ENCODE measurements at places on chromosomes 6 and 20.

GRCh38 chr6:63245420-63245819, 34.2 kb downstream of the FKBP1C start:
- DNase-seq: no peak

GRCh38 chr6:143811501-143812157, 31.5 kb upstream of the LTV1 start:
- DNase-seq: no peak

GRCh38 chr6:146544616-146545182, 1.1 kb downstream of the RAB32 start:
- DNase-seq: no peak

GRCh38 chr6:158565122-158565429, 5.2 kb downstream of the TMEM181 start:
- DNase-seq: no peak

GRCh38 chr6:106199998-106200397, 113.9 kb downstream of the PRDM1 start:
- no peak for DNase-seq

DNA sequence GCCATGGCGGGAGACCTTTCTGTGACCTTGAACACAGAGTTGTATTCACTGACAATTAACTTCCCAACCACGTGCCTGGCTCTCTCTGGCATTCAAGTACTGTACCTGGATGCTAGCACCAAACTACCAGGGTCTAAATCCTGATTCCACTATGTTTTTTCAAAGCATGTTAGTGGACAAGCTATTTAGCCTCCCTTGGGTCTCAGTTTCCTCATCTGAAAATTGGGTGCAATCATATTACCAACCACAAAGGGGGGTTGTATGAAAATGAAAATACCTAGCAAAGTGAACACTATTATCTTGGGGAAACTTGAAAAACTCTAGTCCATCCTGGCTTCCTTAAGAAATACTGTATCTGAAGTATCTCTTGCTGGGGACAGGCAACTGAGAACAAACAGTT, 308.7 kb upstream of the SGK1 start:
- no peak for DNase-seq

- DNase-seq: no peak
Measured at GRCh38 chr6:165146456-165146855, 162.9 kb downstream of the C6orf118 start.

GRCh38 chr6:27296106-27296783, 15.8 kb downstream of the POM121L2 start:
- no peak for DNase-seq

DNA sequence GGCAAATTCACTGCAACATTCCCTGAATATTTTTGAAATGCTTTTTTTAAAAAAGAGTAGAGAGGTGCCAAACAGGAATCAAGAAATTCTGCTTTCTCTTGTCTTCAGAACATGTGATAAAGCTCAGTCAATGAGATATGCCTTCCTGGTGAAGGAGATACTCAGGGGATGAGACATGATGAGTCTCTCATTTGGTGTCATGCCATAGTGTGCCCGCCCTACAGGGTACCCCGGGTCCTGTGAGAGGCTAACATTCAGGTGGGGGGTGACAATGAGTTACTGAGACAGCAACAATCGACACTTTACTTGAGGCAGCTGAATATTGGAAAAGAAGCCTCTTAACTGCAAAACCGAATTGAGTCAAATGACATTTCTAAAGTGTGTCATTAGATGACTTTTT, 6.7 kb downstream of the CCR6 start:
- DNase-seq: no peak

- DNase-seq: no peak
Measured at GRCh38 chr6:2784061-2784460, 18.9 kb downstream of the WRNIP1 start.

- DNase-seq: no peak
Measured at GRCh38 chr6:1499777-1500176, 109.9 kb upstream of the FOXC1 start.

DNA sequence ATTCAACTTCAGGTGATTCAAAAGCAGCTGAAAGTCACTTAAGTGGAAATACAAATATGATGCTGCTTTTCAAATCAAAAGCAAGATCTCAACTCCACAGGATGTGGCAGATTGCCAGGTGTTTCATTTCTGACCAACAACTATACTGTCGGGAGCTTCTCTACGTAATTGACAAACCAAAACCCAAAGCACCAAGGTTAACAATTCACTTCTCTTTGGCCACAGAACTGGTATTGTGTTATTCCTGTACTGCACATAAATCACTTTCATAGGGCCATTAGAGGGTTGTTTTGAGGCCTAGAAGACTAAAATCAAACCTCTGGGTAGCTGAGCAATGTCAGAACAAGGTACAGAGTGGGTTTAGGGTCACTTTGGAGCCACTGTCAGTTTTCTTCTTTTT, 169.7 kb downstream of the HAO1 start:
- DNase-seq: peak; percentile 95

GRCh38 chr20:59184880-59185447, 21.3 kb downstream of the ZNF831 start:
- no peak for DNase-seq

DNA sequence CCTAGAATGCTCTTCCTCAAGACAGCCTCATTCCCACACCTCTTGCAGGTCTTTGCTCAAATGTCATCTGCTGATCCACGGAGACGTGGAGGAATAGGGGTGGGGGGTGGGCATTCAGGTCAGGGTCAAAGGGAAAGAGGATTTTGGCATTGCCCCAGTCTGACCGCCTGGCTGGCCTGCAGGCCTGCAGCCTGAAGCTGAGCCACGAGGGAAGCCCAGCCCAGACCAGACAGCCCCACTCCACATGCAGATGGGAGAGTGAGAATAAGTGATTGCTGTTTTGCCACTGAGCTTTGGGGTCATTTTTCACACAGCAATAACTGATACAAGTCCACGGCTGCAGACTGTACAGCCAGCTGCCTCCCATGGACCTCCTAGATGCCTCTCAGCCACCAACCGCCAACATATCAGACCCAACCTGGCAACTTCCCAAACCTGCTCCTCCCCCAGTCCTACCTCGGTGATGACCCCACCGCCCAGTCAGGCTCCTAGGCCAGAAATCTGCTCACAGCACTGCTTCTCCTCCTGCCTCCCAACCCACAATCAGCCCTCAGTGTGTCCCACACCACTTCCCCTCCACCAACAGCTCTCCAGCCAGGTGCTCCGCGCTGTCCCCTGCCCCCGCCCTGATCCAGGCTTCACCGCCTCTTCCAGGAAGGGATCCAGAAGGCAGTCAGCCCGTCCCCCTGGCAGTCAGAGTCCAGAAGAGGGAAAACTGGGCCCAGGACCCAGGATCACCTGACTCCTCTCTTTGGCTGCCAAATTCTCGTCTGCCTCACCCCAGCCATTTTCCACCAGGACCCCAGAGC, 14.0 kb downstream of the KIAA1755 start:
- DNase-seq: no peak

DNA sequence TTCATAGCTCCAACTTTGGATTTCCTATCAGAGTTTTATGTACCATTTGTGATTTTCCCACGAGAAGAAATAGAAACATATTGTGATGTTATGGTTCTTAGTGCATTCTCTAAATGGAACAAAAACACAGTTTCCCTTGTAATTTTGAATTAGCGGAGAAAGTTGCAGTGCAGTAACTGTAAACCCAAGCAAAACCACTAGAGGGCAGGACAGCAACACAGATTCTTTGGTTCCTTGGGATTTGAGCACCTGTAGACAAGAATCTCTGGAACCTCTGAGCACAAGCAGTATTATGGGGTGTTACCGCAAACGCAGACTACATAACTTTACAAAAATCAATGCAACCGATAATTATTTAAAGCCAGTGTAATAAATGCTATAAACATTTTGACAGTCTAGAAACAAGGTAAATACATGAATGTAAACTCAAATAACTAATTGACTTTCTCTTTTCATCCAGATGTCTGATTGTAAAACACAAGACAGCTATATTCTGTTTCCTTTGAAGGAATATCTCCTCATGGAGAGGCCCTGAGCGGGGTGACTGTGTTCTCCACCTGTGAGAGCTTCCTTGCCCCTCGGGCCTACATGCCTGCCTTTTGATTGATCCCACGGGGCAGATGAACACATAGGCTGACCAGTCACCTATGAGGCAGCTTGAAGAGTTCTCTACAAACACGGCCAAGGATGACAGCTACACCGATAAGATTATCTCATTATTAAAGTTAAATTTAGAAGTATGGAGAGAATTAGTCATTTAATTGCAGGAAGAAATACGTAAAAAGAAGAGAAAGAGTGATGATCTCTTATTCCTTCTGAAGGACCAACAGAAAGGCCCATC, 67.5 kb upstream of the COL21A1 start:
- DNase-seq: peak; percentile 25

- no peak for DNase-seq
Measured at GRCh38 chr20:39468703-39469102, 506.6 kb downstream of the DHX35 start.

DNA sequence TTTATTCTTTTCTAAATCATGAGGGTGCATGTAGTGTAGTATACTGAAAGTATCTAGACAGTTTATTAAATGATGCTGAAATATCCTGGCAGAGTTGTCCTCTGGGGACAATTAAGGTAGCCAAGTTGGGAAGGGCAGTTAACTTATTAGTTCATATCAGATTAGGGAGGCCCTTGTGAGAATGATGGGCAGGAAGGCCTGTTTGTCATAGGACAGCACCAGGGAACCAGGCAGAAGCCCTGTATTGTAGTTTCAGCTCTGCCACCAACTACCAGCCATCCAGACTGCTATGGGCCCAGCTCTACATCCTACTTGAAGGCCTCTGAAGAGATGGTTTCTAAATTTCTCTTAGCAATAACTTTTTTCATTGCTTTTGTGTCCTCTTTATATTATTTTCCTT, 4.0 kb downstream of the MYLIP start:
- DNase-seq: no peak

- no peak for DNase-seq
Measured at GRCh38 chr6:45112711-45113110, 215.4 kb upstream of the RUNX2 start.

DNA sequence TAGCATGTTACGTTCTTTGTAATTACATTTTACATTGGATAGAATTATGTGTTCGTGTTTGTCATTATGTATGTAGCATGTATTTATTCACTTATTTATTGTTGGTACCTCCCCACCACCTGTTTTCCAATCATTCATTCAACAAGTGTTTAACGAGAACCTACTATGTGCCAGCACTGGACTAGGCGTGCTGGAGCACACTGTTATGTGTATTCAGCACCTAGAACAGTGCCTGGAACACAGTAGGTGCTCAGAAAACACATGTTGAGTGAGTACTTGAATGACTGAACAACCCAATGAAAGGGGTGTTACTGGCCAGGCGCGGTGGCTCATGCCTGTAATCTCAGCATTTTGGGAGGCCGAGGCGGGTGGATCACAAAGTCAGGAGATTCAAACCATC, 11.3 kb downstream of the ETV7 start:
- DNase-seq: no peak

DNA sequence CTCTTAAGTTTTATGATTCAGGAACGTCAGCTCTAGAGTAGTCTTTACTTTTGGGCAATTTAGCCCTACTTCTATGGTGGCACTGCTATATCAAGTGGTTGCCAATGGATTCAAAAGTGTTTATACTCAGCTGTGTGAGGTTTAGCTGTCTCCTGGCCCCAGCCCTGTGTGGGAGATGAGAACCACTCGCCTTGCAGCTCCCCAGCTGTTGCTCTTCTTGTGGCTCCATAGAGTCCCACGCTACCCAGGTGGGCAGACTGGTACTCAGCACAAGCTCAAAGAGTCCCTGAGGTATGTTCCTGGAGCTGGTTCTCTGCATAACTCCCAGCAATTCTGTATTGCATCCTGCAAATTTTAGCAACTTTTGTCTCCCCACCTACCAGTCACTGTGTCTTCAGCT, 59.6 kb downstream of the C6orf118 start:
- DNase-seq: no peak

DNA sequence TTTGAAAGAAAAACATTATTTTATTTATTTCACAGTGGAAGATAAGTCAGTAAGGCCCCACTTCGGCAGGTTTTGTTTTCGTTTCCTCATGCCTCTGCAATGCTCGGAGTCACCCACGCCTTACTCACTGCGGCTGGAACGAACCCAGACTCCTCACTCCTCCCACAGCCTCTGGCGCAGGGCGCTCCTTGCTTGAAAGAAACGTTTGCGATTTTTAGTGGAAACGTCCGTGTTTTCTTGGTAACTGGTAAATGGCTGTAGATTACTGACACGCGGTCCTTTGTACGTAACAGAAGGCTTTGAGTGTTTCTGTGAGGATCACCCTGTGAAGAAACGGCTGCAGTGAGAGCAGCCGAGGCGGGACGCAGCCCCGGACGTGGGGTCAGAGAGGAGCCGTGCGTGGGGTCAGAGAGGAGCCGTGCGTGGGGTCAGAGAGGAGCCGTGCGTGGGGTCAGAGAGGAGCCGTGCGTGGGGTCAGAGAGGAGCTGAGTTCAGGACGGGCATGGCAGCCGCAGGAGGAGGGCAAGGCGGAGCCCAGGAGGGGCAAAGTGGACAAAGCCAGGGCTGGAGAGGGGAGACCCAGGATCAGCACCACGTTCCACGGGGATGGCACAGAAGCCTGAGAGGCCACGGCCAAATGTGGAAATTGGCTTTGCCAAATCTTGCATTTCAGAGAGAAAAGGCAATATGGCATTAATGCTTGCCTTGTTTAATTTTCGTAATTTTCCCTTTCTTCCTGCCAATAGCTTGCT, 198.6 kb upstream of the THBS2 start:
- DNase-seq: no peak

- DNase-seq: no peak
Measured at GRCh38 chr6:97067045-97067444, 142.5 kb downstream of the KLHL32 start.

DNA sequence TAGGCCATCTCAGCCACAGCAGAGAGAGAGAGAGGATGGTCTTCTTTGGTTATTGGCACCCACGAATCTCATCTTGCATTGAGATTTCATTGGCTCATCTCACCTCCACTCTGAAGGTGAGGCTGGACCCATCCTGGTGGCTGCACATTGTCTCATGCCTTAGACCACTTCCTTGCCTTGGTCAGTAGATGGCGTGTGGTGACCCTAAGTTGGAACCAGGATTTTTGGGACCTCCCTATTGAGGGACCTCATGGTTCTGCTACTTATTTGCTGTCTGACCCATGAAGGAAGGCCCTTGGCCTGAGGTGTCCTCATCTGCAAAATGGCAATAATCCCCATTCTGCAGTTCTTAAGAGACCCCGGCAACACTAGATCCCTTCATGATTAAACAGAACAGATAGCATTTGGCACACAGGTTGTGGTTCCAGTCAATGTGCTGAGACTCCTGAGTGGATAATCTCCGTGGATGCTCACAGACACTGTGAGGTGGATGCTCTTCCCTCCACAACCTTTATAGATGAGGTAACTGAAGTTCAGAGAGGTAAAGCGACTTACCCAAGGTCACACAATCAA, 21.5 kb upstream of the AAR2 start:
- peak; percentile 5 for DNase-seq

DNA sequence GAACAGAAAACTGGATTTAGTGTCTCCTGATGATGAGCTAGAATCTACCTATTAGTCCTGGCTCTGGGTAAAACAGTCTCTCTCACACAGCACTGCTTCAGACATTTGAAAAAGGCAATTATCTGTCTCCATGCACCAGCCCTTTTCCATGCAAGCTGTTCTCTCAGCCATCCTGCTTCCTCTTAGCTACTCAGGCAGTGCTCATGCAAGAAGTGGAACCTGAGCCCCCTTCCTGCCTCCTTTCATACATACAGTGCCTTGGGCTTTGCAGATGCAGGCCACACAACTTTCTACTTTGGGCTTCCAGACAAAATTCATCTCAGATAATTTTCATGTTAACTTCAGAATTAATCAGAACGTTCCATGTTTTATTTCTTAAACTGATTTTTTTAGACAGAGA, 151.3 kb downstream of the RALGAPA2 start:
- no peak for DNase-seq

- no peak for DNase-seq
Measured at GRCh38 chr6:2900821-2901644, 2.1 kb downstream of the SERPINB9 start.
